ENCODE measurements at places on chromosomes 11 and 22.

DNA sequence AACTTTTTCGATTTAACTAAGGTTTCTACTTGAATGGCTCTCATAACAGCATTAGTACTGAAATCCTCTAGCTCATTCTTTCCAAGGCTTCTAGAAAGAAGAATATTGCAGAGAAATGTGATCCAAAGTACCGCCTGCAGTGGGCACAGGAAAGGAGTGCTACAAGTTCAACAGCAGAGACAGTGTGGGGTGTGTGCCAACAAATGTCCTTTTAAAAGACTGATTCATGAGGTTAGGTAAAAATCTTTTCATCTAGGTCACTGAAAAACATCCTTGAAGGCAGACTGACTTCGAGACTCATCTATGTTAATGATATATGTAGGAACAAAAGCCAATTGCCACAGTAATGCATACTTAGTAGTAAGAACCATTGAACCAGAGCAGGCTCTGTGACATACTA, 349.1 kb upstream of the PITPNB start:
- DNase-seq: no peak

GRCh38 chr11:109939166-109939810, 153.9 kb upstream of the ZC3H12C start:
- DNase-seq: no peak

GRCh38 chr22:36125434-36125833, 35.1 kb downstream of the APOL3 start:
- no peak for DNase-seq

DNA sequence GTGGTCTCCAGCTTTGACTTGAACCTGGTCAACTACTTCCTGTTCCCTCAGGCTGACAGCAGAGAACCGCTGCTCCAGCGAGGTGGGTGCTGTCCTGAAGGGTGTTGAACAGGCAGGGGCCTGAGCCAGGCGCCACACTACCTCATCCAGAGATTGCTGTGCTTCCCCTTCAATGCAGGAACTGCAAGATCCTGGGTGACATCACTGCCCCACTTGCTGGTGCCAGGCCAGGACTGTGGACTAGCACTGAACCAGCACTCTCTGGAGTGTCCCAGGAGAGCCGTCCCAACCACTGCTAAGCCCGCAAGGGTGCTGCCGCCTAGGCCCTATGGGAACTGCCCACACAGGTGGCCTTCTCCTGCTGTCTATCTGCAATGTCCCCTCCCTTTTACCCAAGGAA, 51.7 kb downstream of the GAB4 start:
- no peak for DNase-seq

DNA sequence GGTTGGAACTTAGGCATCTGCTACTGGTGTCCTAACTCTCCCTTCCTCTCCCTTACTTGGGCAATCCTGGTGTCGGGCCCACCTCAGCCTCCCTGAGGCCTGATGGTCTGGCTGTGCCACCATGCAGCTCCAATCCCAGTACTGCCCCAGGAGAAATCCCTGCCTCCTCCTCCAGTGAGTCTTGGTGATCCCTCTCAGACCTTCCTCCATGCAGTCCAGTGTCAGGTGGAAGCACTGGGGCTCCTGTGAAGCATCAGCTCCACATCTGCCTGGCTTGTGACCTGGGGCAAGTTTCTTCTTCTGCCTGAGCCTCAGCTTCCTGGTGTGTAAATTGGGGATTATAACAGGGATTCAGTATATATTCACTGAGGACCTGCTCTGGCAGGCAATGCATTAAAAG, 1.8 kb upstream of the PELI3 start:
- no peak for DNase-seq

- no peak for DNase-seq
Measured at GRCh38 chr11:29282088-29282487, 734.7 kb downstream of the KCNA4 start.

DNA sequence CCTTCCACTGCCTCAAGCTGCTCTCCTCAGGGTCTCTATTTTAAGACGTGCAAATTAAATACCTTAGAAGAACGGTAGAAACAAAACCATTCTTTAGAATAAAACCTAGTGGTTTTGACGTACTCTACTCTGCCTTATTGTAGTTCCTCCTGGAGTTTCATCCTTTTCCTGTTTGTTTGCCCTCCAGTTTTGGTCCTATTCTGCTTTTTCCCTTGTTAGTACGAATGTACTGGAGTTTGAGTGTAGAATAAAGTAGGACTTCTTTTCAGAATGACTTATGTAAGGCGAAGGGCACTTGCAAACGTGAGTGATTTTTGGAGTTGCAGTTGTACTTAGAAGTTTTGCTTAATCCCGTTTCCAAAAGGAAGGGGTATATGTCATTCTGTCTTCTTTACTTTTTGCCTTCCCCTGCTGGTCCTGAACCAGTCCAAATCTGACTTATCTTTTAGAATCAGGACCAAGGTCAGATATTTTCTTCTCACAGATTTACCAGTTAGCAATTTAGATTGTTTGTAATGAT, 1.4 kb downstream of the SIK2 start:
- DNase-seq: no peak

DNA sequence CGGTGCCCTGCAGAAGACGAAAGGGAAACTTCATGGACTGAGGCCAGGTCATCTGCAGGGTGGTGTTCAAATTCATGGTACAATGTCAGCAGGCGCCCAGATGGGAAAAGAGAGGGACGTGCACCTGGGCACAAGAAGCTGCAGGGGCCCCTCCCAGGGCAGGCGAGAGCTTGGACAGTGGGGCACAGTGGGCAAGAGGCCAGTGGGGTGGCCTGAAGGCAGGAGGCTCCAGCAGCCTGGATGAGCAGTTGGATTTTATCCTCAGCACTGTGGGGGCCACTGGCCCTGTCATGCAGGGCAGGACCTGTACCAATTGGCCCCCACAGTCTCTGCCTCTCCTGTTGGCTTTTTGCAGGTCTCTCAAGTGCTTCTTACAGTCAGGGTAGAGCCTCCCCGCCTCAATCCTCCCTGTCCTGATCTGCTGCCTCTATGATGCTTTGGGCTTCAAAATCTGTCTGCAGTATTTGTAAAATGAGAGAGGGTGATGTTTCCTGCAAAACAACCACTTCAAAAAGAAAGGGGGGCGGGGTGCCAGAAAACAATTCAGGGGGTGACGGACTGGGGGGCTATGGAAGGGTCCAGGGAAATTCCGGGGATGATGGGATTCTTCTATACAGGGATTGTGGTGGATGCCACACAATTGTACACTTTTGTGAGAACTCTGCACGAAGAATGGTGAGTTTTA, 1.7 kb upstream of the BID start:
- no peak for DNase-seq

DNA sequence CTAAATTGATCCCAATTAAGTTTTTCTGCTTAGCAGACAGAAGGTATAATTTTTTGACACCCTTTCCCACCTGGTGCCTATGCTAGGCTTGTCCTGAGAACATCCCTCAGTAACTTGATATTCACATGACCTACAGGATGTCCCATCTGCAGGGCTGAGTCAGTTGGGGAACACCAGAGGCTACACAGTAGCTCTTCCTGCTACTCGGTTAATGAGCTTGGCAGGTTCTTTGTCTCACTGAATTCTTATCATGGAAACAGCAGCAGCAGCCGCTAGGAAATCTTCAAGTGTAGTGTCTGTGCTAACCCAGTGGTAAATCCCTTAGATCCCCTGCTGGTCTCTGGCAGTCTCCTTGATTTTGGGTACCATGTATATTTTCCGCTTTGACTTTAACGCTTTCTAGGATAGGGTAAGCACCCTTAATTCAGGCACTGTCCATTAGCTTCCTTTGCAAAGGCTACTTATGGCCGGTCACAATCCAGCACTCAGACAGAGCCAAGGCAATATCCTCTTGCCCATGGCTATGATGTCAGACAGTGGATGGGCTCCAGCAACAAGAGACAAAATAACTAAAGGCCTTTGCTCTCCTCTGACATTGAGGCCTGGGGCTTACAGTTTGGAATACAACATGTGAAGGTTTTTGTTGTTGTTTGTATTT, 8.5 kb downstream of the MRPL16 start:
- no peak for DNase-seq

- DNase-seq: no peak
Measured at GRCh38 chr11:34564406-34564805, 50.8 kb upstream of the ELF5 start.

- DNase-seq: peak; percentile 57
Measured at GRCh38 chr22:29306835-29307595, 565 bp downstream of the GAS2L1 start.

GRCh38 chr22:40033586-40034380, 39.0 kb downstream of the FAM83F start:
- no peak for DNase-seq

GRCh38 chr11:1871531-1871930, 18.6 kb downstream of the LSP1 start:
- DNase-seq: no peak

- no peak for DNase-seq
Measured at GRCh38 chr11:11620921-11621572, 758 bp downstream of the GALNT18 start.

DNA sequence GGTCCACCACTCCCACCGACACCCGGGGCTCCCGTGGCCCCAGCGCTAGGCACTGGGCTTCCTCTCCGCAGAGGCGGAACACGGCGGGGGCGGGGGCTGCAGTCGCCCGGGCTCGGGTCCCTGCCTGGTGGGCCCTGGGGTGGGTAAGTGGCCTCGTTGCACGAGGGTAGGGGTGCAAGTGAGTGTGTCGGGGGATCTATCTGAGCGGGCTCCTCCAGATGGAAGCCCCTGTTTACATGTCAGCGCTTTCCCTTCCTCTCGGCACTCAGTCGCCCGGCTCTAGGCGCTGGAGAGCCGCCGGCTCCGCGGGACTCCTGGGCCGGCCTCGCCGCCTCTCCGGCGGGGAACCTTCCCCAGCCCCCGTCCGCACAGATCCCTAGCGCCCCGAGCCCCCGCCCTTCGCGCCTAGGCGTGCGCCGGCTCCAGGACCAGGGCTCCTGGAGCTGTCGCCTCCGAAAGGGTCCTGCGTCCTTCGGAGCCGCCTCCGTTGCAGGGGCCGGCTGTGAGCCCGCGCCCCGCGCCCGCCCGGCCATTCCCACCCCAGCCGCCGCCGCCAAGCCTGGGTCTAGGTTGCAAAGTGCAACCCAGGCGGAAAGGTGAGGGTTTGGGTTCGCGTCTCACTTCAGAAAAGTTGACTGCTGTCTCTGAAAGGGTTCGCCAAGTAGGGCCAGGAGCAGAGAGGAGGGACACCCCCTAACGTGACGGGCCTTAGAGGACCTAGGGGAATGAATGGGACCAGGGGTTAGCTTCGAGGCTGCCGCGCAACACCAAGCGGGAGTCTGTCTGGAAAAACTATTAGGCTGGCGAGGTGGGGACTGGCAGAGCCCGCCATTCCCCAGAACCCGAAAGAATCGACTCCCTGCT, 978 bp downstream of the FLI1 start:
- DNase-seq: no peak

GRCh38 chr11:65410936-65411680, 11.5 kb upstream of the NEAT1 start:
- DNase-seq: no peak

DNA sequence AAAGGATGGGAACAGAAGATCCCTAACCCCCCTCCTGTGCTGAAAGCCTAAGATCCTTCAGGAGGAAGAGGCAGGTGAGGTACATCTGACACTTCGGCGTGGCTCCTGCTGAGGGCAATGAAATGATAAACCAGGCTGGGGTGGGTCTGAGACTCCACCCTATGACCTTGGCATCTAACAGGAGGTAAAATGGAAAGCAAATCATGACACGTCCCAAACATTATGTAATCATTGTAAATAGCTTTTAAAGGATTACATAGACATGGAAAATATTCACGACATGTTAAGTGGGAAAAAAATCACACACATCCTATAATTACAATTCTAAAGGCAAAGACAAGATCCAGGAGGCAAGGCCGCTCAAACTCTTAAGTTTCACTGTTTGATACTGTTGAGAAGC, 70.5 kb downstream of the LINC01488 start:
- no peak for DNase-seq

GRCh38 chr11:7514099-7514591, 346 bp downstream of the PPFIBP2 start:
- DNase-seq: no peak

- no peak for DNase-seq
Measured at GRCh38 chr11:78213526-78214330, 25.0 kb downstream of the USP35 start.

DNA sequence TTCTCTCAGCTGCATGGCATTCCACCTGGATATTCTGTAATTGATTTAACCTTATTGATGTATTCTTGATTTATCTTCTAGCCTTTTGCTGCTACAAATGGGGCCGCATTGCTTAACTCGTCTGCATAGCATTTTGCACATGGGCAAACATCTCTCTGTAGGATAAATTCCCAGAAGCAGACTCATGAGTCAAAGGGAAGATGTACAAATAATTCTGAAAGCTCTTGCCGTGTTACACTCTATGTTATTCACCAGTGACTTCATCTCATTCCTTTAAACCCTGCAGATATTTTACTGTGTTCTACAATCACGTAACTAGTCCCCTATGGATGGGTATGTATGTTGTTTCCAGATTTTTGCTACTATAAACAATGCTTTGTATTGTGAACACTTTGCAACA, 112.7 kb downstream of the SEZ6L start:
- DNase-seq: no peak

DNA sequence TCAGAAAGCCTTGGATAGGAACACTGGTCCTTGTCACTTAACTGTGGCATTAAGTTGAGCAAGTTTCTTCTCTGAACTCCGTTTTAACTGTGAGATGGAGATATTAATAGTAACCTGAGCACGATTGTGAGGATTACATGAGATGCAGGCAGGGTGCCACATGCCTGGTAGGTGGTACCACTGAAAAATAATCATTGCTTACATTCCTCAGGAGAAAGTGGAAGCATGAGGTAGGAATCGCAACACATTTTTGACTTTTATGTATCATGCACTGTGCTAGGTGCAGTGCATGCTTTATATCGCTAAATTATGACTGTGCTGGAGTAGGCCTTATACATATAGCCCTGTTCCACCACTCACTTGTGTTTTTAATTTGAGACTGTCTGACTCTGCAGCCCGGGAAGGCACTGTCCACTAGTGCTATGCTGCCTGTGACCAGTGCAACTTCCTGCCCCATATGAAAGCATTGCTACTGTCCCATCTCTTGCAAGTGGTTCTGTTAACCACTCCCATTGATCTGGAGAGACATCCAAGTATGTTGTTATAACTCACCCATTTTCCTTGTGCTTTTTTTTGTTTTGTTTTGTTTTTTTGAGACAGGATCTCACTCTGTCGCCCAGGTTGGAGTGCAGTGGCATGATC, 1.0 kb downstream of the UQCR10 start:
- no peak for DNase-seq

Measured in C1 segment of cervical spinal cord (tissue), 14 donors.